ENCODE measurements at places on chromosomes 1 and 21. TPM values are rescaled to one million over a fixed set of nuclear protein-coding genes. Genes with fewer than 3 reads are reported as not detected.

Gene SELE
- 0.45 TPM for total RNA-seq

Gene MMP23B
- 11.2 TPM for total RNA-seq

Gene CD52
- total RNA-seq = 2.2 TPM

Gene CPLANE2
- 9.0 TPM for total RNA-seq

Gene BTBD19
- 3.4 TPM for total RNA-seq

Gene RGSL1
- not detected for total RNA-seq

Gene E2F2
- total RNA-seq = 0.08 TPM

- ATAC-seq = peak; percentile 77
These were observed 116.9 kb upstream of the NGF start for GRCh38 chr1:115454837-115455511.

DNA sequence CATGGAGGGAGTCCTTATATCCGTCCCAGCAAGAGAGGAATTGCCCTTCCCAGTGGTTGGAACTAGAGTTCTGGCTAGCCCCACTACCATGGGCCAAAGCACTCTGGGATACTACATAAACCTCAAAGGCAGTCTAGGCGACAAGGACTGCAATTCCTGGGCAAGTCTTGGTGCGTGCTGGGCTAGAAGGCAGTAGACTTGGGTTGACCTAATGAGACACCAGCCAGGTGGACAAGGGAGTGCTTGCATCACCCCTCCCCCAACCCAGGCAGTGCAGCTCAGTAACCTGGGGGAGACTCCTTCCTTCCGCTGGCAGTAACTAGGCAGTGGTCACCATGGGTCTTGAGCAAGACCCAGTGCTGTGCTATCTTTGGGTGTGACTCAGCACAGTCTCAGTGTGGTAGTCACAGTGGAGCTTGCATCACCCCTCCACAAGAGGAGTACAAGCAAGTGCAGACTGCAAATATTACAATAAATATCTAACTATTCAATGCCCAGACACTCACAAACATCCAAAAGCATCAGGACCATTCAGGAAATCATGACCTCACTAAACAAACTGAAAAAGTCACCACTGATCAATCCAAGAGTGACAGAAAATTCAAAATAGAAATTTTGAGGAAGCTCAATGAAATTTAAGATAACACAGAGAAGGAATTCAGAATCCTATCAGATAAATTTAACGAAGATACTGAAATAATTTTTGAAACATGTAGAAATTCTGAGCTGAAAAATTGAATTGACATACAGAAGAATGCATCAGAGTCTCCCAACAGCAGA, 84.7 kb upstream of the LYPLAL1 start:
- peak; percentile 90 for ATAC-seq

GRCh38 chr21:42164064-42164789, 54.7 kb upstream of the ABCG1 start:
- ATAC-seq = peak; percentile 58

GRCh38 chr1:41420860-41421259, 59.6 kb downstream of the FOXO6 start:
- ATAC-seq = no peak

DNA sequence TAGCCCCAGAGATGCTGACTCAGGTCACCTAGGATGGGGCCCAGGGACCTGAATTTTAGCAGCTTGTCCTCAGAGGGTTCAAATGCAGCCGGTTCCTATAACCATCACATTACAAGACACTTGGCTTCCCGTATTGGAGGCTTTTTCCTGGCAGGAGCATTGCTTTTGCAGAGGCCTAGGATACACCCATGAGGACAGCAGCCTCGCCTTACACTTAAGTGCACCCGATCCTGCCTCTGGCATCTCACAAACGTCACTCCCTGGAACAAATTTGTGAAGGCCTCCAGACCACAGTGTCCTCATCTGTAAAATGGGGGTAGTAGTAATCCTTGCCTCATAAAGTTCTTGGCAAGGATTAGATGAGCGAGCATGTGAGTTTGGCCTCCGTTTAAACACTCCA, 130.0 kb downstream of the KAZN start:
- no peak for ATAC-seq

- no peak for ATAC-seq
These were observed 20.7 kb downstream of the KCNA10 start for GRCh38 chr1:110498270-110498669.

GRCh38 chr1:21157054-21157453, 19.6 kb downstream of the EIF4G3 start:
- ATAC-seq = no peak

GRCh38 chr21:45427331-45428271, 22.6 kb downstream of the COL18A1 start:
- ATAC-seq = peak; percentile 83

DNA sequence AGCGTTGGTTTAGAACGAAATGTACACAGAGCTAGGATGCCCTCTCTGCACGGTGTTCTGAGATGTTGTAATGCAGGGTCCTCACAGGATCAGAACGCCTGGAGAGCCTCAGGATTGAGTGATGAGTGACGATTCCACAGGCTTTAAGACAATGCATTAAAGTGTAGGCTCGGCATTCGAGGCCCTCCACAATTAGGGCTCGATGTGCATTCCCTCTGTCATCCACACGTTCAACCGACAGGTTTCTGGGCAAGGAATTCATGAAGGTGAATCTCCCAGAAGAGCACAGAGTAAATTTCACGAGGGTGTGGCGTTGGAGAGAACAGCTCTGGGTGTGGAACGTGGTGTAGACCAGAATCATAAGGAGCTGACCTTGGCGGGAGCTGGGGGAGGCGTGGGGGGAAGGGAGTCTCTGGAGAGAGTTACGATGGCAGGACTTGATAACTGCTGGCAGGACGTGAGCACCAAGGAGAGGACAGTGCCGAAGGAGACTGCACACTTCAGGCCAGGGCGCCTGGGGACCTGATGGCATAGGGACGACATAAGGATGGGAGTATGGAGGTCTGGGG, 51.0 kb upstream of the EFHD2 start:
- ATAC-seq = no peak

GRCh38 chr1:10685196-10685807, 111.1 kb downstream of the CASZ1 start:
- ATAC-seq = no peak

GRCh38 chr1:234782105-234782751, 172.2 kb upstream of the IRF2BP2 start:
- ATAC-seq = no peak

GRCh38 chr1:160763993-160764392, 24.9 kb downstream of the SLAMF7 start:
- no peak for ATAC-seq

DNA sequence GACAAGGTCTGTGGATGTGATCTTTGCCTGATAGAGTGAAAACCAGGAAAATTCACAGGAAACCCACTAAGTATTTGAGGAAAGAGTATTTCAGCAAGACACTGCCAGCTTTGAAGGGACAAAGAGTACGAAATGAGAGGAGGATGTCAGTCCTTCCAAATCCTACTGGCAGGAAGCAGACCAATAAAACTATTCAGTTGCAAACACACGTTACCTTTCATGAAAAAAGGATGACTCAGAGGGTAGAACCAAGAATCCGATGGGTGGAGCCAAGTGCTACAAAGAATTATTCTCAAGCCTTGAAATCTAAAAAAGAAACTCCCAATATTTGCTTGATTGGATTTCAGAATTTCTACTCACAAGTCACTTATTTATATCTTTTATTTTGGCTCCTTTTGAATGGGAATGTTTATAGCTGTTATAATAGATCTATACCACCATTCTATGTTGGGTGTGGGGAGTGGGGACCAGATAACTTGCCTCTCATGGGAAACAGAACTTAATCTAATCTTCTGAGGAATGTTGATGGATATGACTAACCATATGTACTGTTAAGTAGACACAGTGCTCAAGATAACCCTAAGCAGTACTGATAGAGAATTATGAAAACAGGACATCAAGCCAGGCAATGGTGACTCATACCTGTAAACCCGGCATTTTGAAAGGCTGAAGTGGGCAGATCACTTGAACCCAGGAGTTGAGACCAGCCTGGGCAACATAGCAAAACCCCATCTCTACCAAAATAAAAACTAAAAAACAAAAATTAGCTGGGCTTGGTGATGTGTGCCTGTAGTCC, 19.3 kb upstream of the HEATR1 start:
- ATAC-seq = no peak

GRCh38 chr1:235722858-235723257, 73.3 kb upstream of the GNG4 start:
- ATAC-seq = no peak

- ATAC-seq = no peak
These were observed 24.2 kb upstream of the NPL start for GRCh38 chr1:182765391-182765790.

- ATAC-seq = no peak
These were observed 64.2 kb upstream of the MRPS6 start for GRCh38 chr21:34009193-34009592.

DNA sequence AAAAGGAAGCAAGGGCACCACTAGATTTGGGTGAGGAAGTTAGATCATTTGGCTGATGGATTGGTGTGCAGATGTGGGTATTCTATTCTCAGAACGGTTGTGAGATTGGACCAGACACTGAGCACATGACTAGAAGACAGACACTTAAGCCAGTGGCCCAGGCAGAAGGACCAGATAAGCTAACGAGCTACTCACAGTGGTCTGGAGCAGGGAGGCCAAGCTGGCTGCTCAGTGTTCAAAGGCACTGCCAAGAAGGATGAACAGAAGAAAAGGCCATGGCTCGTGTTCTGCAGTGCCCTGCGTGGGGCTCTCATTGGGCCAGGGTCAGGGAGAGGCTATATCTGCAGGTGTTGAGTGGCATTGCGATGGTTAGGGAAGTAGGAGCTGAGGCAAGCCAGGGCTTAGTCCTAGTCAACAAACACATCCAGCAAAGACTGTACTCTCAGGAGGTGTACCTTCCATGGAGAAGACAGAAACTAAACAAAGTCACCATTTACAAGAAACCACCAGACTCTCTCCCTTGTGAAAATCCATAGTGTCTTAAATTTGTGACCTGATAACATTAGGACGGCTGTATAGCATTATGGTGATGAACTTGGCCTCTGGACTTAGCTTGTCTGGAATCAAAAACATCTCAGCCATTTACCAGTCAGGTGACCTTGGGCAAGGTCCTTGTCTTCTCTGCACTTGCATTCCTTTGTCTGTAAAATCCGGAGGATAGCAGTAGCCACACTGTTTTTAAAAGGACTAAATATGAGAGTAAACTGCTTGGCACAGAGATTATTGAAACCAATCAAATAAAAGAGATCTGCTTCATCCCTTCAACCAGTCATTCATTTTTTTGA, 274.5 kb downstream of the SIPA1L2 start:
- ATAC-seq = no peak

DNA sequence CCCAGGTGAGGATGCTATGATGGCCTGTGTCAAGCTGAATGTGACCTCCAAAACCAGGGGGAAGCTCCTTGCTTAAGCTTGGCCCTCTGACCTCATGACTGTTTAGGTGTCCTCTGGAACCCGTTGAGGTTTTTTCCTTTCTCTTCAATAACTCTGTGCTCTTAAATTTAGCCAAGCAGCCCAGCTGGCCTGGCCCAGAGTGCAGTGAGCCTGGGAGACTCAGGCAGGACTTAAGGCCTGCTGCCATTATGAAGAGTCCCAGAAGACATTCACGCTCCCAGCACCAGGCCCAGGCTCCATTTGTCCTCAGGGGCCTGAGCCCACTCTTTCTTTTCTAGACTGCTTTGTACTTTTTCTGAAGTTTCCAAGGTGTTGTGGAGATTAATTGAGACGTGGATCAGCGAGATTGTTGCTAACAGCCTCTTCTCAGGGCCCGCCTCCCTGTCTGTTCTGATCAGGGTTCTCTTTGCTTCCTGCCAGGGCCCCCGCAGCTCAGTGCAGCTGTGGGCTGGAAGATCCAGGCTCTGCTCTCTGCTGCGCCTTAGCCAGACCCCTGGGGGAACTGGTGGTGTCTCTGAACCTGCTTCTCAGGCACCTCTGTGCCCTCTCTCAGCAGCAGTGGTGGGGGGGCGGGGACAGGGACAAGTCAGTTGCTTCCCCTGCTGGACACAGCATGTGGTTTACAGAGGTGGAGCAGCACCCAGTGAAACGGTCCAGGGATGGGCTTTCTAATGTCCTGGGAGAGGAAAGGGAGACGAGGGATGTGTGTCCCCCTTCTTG, 124.2 kb downstream of the GRIK3 start:
- no peak for ATAC-seq

GRCh38 chr1:117346206-117346928, 20.9 kb upstream of the MAN1A2 start:
- no peak for ATAC-seq

DNA sequence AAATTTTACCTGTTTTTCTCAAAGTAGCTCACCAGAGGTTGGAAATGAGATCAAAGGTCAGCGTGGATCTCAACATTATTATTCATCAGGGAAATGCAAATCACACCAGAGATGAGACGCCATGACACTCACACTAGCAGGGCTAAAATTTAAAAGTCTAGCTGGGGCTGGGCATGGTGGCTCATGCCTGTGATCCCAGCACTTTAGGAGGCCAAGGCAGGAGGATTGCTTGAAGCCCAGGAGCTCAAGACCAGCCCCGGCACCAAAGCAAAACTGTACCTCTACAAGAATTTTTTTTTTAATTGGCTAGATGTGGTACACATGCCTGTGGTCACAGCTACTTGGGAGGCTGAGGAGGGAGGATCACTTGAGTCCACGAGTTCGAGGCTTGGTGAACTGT, 41.4 kb upstream of the PCBP3 start:
- ATAC-seq = no peak

DNA sequence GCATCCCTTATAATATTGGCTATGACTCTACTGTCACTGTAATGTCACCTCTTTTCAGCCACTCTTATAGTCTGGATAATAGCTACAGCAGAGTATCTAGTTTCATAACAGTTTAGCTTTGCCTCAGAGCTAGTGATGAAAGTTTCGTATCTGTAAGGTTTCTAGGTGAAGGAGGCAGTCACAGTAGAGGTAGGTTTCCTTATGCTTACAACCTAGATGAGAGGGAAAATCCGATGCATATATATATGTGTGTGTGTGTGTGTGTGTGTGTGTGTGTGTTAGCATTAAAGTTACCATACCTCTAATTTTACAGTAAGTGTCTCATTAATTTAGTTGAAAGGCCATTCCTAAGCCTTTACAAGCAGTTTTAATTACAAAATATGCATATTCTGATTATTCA, 2.2 kb upstream of the TOR1AIP2 start:
- ATAC-seq = no peak

DNA sequence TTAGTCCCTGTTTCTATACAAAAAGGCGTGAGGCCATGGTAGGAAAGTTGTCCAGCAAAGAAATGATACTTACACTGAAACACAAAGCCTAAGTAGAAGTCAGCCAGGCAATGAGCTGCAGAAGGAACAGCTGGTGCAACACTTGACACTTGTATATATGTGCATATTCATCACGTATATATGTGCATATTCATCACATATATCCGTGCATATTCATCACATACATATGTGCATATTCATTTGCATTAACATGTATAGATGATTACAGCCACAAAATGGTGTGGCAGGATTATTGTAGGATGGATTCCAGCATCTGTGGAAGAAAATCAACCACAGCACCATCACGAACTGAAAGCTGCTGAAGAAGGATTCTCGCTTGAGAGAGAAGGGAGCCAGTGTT, 189.0 kb upstream of the RGS18 start:
- ATAC-seq = no peak

GRCh38 chr1:231701306-231701705, 74.7 kb downstream of the DISC1 start:
- ATAC-seq = no peak

- no peak for ATAC-seq
These were observed 145.0 kb downstream of the TRABD2B start for GRCh38 chr1:47852006-47852718.

- ATAC-seq = peak; percentile 79
These were observed 46.8 kb downstream of the PTPRU start for GRCh38 chr1:29282924-29283803.

GRCh38 chr21:26570203-26570602, 2.9 kb downstream of the CYYR1 start:
- peak; percentile 36 for ATAC-seq
